Muscle of back (tissue), 13 donors: ENCODE measurements at places on chromosomes 16 and 17. TPM values are rescaled to one million over a fixed set of nuclear protein-coding genes. Genes with fewer than 3 reads are reported as not detected.

Gene CTRB2
- polyA plus RNA-seq: 0.19 TPM

Gene HS3ST3B1
- polyA plus RNA-seq: 3.7 TPM

Gene HASPIN
- polyA plus RNA-seq: 5.8 TPM

Gene OR1F1
- polyA plus RNA-seq: not detected

Gene TMC6
- 18.6 TPM for polyA plus RNA-seq

Gene SLC22A31
- polyA plus RNA-seq: 1.1 TPM

Gene CEP131
- 8.8 TPM for polyA plus RNA-seq

Gene GP2
- not detected for polyA plus RNA-seq

Gene DNAH9
- 0.82 TPM for polyA plus RNA-seq

Gene TNFRSF13B
- polyA plus RNA-seq: not detected

Gene KRT33A
- not detected for polyA plus RNA-seq

Gene GPR142
- polyA plus RNA-seq: not detected

Gene IRF8
- 4.1 TPM for polyA plus RNA-seq
